ENCODE measurements at places on chromosomes 2 and 18.

- no peak for DNase-seq
Measured at GRCh38 chr2:217793566-217794132, 209.1 kb downstream of the TNS1 start.

DNA sequence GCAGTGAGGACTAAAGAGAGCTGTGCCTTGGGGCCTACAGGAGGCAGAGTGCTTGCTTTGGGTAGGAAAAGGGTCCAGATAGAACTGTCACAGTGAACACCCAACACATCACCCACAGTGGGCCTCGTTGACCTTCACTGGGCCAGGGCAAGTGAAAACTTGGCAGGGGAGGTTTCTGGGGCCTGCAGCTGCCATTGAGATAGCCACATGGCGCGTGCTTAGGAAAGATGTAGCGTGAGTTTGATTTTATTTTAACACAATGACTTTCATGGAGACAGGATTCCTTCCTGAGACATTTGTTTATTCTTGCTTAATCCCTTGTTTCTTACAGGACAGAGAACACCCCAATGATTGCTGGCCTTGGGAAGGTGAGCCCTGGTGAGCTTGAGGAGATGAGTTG lies 9.3 kb upstream of the ESPNL start:
- DNase-seq, result no peak

DNA sequence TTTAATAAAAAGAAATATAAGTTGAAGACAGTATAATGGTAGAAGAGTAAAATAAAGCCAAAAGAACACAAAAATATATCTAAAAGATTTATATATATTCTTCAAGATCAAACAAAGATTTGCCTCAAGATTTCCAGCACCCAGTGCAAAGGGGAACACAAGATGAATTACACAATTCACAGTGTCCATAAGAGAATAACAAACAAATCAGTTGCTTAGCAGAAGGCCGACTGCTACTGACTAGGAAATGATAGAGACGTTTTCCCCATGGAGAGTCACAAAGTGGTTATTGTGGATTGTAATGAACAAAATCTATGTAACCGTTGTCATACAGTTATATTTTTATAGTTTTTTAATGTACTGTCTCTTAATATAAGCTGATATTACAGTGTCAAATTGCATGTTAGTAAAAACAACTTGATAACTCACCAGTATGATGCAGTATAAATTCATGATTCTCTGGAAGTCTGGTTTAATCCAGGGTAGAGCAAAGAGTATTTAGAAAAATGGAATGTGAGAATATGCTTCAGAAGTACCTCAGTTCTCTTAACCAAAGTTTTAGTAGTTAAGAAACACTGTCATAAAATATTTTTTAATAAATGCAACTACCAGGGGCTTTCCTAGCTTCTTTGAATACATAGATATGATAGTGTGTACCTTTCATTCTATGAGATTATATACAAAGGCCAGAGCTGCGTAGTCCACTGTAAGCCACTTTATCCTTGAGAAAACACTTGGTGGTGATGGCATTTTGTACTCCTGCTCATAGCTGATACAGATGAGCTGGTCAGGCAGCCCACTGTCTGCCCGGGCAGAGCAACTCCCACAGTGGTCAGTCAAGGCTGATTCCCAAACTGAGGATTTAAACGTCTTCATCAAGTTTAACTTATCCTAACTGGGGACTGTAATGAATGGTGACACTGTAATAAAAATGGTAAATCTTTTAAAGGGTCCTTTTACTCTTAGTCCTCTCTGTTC lies 180.5 kb upstream of the DTNA start:
- no peak for DNase-seq

- DNase-seq, result peak; percentile 60
Measured at GRCh38 chr2:73284296-73285158, at the start of gene FBXO41. Gene FBXO41, minus strand, starts transcription at chr2:73284478. Its CDS starts 14,848 bp downstream, at chr2:73269630.

DNA sequence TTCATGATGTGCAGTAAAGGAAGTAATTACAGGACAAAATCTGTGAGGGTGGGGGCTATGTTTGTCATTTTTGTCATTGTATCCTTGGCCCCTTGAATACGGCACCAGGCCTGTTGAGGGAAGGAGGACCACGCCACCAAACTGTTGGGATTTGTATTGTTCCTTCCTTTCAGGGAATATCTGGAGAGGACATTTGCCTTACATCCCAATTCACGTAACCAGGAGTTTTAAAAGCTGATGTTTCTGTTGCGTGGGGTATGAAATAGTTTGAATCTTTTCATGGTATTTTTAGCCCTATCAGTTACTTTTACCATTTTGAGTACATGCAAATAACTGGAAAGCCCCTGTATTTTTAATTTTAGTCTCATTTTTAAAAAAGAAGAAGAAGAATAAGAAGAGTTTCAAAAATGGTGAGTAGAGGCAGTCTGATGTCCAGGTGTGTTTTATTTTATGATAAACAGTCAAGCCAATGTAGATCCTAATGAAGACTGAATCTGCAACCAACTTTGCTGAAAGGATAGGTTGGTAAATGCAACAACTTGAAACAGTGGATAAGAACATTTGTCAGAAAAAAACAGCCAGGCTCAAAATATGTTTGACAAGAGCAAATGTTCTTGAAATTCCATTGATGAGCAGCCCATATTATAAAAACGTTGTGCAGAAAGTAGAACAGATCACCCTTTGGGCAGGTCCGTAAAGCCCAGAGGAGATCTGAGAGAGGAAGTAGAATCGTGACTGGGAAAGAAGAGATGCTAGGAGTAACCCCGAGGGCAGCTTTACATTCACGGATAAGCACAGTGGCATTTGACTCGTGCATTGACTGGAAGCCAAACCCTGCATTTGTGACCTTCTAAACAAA lies 54.5 kb downstream of the RASGRP3 start:
- no peak for DNase-seq

DNA sequence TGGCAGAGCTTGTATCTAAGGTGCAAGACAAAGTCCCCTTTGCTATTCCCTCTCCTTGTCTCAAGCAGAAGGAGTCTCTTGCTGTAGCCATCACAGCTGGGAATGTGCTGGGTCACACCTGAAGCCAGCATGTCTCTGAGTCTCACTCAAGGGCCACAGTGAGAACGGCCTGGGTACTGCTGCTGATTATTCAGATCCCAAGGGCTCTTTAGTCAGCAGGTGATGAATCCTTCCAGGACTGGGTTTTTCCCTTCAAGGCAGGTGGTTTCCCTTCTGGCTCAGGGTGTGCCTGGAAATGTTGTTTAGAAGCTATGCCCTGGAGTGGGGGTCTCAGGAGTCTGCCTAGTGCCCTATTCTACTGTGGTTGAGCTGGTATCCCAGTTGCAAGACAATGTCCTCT lies 356.3 kb downstream of the PARD3B start:
- no peak for DNase-seq

GRCh38 chr18:60202708-60203107 lies 169.9 kb downstream of the MC4R start:
- no peak for DNase-seq

- DNase-seq, result no peak
Measured at GRCh38 chr2:9618410-9618809, 12.4 kb downstream of the YWHAQ start.

DNA sequence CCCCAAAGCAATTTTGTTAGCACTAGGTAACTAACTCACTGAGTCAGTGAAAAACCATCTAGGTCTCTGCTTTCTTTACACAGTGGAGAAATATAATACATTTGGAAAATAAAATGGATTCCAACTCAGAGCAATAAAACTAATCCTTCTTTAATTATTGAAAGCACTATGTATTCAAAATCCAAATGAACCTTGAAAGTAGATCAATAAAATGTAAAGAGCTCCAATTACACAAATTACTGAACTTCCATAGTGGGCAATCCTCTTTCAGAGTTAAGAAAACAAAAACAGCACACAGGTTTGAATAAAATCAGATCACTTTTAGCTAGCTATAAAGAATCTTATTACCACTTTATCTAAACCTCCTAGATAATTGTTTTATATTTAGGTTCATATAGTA lies 208.1 kb downstream of the NR4A2 start:
- DNase-seq, result no peak

DNA sequence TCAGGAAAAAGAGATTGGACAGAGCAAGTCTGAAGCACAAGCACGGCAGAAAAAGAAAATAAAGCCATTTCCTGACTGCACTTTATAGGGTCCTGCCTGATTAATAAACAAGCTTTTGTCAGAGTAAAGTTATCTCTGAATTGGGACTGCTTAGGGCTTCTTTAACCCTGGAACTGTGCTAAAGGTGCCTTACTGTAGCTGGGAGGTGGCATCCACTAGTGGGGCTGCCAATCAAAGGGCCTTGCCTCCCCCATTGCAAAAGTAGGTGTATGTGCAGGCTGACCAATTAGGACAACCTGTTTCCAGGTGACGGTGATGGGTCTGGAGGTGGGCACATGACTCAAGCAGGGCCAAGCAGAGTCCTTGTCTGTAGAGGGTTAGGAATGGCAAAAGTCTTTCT lies 57.4 kb upstream of the RAPH1 start:
- no peak for DNase-seq

DNA sequence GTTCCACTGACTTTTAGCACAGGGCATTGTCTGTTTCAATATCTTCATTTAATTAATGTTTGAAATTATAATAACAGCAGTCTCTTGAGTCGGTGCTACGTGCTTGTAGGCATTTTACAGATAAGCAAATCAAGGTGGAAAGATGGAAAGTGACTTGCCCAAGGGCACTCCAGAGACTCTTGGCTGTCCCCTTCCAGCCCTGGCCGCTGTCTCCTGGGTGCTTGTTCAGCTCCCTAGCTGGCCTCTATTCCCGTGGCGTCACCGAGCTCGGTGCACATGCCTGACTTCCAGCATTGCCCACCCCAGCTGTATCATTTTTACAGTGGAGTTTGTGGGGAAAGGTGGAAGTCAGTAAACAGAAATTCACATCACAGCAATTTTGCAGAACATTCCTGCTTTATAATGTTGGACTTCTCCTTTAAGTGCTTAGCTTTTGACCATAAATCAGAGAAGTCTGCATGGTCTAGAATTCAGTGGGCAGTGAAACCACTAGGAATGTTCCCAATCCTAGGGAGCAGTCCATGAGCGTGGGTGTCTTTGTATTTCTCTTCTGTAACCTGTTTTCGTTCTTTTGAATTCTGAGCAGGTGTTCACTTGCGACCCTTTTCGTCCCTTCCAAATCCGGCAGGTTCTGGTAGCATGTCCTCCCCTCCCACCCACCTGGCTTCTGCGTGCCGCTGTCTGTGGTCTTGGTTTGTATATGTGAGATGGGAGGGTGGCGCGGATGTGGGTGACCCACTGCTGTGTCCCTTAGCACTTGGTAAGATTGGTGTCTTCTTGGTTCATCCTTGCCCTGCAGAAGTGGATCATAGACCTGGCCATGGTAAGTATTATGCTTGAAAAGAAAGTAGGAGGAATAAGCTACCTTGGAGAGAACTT lies 8.4 kb downstream of the SLC66A3 start:
- DNase-seq, result no peak
